ENCODE measurements at places on chromosomes 2 and 18. TPM values are rescaled to one million over a fixed set of nuclear protein-coding genes. Genes with fewer than 3 reads are reported as not detected.

DNA sequence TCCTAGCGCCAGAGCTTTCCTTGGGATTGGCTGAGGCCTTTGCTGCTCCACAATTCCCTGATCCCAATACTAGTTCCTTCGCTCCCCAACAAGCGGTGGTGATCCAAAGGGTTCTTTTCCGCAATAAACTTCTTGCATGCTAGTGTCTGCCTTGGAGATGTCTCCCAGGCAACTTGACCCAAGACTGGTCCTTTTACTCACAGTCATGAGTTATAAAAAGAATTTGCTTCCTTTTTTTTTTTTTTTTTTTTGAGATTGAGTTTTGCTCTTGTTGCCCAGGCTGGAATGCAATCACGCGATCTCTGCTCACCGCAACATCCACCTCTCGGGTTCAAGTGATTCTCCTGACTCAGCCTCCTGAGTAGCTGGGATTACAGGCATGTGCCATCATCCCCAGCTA lies 89.8 kb upstream of the SP3 start:
- DNase-seq, result no peak

OR6B2 gene
- total RNA-seq, result not detected

PIGN gene
- total RNA-seq, result 29.6 TPM

AMER3 gene
- total RNA-seq, result not detected

All from lung microvascular endothelial cell (primary cell).